ENCODE measurements at places on chromosomes 16 and 17.

- DNase-seq: peak; percentile 10
These were observed 373.7 kb upstream of the SALL1 start for GRCh38 chr16:51524555-51525373.

GRCh38 chr17:66670206-66670605, 164.7 kb upstream of the CACNG5 start:
- no peak for DNase-seq

GRCh38 chr16:66479661-66480264, 52.7 kb downstream of the BEAN1 start:
- DNase-seq: no peak

DNA sequence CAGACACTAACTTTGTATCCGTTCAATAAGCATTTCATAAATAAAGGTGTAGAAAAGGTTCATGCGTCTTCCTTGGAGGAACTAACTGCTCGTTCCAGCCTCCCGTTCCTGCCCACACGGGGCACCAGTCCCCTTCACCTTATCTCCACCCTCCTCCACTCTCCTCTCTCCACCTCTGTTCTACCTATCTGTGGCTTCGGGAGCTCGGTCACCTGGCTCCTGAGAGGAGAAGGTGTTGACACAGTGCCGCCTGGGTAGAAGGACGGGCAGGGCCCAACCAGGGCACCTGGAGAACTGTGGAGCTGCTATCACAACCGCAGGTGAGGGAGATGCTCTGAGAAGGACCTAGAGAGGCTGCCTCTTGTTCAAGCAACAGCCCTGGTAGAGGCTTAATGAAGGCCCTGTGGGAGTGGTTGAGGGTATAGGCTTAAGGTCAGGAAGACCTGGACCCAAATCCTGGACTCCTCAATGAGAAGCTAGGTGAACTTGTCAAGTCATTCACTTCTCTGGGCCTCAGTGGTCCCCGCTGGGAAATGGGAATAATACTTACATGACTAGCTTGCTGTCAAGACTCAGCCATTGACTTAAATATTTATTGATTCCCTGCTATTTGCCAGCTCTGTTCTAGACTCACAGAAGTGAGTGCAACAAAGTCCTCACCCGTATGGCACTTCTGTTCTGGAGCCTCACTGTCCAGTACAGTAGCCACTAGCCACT, 9.6 kb upstream of the MINK1 start:
- DNase-seq: no peak

DNA sequence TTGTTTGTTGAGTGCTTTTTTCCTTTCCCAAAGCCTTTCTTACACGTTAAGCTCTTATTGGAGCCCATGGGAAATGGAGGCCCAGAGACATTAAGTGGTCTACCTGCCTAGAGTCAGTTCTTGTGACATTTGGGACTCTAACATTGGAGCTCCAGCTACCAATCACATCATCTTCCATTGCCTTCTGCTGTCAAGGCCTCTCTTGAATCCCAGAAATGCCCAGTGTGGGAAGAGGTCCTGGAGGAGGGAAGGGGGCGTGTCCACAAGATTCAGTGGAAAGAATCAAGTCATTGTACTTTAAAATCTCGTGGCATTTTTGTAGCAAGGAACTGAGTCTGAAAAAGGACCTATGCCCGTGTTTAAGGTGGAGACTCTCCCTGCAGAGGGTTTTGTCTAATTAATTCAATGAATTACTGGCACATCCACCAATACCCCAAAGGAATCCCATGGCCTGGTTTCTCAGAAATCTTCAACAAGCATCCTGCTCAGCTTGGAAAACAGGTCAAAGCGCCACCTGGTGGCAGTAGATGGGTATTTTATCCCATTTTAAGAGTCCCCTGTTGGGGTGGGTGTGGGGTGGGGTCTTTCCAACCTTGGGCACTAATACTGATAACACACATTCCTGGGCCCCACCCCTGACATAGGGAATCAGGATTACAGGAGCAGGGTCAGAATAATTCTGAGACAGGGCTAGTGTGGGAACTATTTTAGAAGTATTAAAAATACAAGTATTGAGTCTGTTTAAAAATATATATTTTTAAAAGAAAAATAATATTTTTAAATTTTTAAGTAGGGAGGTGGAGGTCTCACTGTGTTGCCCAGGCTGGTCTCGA, 24.6 kb downstream of the GPT2 start:
- peak; percentile 85 for DNase-seq

DNA sequence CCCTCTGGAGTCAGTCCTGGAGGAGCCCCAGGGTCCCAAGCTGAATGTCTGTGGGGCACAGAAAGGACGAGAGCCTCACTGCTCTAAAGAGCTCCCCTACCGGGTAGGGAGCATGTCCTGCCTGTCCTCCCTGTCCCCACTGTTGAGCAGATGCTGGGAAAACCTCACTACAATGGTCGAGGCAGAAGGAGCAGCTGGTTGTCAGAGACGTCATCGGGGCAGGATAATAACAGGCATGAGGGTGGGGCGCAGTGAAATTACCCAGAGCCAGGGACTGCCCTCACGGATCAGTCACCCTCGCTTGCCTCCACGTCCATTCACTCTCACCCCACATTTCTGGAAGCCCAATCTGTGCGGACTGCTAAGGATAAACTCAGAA, 538 bp downstream of the TM4SF5 start:
- DNase-seq: peak; percentile 45

DNA sequence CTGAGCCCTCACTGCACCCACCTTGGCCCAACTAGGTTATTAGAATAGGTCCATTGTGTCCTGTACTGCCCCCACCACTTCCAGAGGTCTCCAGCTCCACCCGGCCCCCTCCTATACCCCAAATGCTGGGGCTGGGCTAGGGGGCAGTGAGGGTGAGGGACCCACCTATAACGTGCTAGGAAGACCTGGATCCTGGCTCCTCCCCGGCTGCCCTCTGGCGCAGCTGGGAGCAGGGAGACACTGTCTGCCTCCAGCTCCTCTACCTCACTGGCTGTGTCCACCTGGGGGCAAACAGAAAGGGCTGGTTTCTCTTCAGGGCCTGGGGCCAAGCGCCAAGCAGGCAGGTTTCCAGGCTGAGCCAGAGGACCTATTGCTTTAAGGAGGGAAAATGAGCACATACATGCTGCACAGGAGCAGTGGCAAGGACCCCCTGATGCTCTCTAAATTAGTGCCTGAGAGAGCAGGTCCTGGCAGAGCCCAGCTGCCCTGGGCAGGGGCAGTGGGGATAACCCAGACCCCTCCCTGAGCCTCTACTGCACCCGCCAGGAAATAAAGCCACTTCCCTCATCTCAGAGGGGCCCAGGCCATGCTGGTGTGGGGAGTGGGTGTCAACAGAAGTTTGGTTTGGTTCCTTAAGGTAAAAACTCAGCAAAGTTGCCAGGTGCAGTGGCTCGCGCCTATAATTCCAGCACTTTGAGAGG, 12.2 kb downstream of the TSPOAP1 start:
- no peak for DNase-seq

DNA sequence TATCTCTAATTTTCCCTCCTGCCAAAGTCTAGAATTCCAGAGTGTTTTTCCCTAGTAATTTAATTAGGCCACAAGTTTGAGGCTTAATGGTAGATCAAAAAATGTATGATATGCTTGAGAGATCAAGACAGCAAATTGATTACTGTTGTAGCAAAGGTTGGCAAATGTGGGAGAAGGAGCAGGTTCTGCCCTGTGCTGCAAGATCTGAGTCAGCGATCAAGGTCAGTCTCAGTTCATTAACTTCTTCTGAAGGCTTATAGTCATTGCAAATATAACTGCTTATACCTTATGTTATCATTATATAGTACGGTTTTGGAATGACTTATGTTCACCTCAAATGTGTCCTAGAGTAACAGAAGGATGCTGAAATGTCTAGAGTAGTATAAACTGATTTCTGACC, 231.1 kb upstream of the TBX2 start:
- DNase-seq: no peak

DNA sequence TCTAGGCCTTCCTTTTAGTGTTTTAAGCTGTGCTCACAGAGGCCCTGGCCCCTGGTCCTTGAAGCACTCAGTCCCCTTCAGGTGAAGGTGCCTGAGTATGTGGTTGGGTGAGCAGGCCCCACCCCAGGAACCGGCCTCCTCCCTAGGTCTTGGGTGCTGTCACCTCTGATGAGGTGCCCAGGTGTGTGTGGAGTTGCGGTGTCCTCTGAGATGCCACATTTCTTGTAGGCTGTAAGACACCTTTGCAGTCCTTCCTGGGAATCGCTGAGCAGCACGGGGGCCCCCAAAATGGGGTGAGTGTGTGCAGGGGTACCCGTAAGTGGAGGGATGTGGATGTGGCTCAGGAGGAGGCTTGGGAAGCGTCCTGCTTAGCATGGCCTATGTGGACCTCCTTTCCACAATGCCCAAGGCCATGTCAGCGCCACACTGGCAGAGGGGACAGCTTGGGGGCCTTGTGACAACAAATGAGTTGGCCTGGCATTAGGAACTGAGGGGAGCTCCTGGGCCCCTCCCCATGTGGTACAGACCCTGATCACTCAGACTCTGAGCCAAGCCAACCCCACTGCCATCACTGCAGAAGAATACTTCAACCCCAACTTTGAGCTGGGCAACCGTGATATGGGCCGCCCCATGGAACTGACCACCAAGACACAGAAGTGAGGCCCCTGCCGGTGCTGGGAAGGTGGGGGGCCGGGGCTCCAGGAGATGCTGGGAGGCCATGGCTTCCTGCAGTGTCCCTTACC, 11.2 kb downstream of the CORO6 start:
- DNase-seq: no peak

DNA sequence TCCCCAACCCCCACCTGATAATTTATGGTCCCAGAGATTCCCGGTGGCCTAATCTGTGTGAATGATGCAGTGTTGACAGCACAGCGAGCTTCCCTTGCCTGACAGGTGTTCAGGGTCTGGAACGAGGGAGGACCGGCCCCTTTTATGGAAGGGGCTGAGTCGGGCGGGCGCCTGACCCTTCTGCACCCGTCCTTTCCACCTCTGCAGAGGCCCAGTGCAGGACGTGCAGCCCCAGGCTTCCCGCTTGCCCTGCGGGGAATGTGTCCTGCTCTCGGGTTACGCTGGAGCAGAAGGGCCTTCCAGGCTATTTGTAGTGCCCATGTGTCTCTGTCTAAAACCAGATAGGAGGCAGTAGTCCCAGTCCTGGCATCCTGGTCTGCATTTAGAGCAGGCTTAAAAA, 16.2 kb downstream of the SMTNL2 start:
- DNase-seq: peak; percentile 69

DNA sequence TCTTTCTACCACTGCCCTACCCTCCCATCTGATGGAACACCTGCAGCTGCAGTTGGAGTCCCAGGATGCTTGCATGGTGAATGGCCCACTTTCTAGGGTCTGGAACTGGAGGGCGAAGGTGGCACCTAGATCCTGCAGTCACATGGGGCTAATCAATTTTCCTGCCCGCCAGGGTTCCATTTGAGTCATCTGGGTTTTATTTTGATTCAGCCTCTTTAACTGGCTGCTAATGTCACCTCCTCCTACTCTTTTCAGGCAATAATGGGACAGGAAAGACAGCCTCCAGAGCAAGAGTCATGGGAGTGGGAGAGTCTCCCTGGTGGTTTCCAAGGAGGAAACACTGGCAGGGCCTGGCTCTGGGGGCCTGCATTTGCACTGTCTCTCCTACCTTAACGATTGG, 3.8 kb upstream of the TBKBP1 start:
- no peak for DNase-seq

DNA sequence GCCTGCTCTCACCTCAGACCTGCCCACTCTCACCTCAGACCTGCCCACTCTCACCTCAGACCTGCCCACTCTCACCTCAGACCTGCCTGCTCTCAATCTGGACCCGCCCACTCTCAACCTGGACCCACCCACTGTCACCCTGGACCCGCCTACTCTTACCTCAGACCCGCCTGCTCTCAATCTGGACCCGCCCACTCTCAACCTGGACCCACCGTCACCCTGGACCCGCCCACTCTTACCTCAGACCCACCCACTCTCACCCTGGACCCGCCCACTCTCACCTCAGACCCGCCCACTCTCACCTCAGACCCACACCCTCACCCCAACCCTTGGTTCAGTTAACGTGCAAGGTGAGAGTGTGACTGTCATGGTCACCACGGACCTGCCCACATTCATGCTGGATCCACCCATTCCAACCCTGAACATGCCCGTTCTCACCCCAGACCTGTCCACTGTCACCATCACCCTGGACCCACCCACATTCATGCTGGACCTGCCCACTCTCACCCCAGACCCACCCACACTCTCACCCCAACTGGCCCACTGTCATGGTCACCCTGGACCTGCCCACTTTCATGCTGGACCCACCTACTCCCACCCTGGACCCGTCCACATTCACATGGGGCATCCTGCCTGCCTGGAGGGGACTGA, 31.2 kb upstream of the ENPP7 start:
- no peak for DNase-seq

- peak; percentile 36 for DNase-seq
These were observed 120.0 kb upstream of the GOT2 start for GRCh38 chr16:58853854-58854791.

- no peak for DNase-seq
These were observed 556.6 kb upstream of the SALL1 start for GRCh38 chr16:51707666-51708065.

DNA sequence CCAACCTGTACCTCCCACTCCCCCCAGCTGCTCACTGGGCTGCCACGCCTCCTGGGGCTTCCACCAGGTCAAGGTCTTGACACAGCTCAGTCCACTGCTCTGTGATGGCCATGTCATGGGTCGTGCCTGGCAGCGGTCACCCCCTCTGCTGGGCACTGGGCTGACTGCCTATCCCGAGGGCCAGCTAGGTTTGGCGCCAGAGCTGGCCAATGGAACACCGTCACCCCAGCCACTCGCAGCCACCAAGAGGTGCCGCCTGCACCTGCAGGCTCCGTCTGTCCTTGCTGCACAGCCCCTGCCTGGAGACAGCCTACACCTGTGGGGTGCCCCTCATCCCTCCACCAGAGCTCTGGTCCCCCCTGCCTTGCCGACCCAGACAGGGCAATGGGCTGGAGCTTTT, 4.5 kb upstream of the RAB40C start:
- peak; percentile 39 for DNase-seq

DNA sequence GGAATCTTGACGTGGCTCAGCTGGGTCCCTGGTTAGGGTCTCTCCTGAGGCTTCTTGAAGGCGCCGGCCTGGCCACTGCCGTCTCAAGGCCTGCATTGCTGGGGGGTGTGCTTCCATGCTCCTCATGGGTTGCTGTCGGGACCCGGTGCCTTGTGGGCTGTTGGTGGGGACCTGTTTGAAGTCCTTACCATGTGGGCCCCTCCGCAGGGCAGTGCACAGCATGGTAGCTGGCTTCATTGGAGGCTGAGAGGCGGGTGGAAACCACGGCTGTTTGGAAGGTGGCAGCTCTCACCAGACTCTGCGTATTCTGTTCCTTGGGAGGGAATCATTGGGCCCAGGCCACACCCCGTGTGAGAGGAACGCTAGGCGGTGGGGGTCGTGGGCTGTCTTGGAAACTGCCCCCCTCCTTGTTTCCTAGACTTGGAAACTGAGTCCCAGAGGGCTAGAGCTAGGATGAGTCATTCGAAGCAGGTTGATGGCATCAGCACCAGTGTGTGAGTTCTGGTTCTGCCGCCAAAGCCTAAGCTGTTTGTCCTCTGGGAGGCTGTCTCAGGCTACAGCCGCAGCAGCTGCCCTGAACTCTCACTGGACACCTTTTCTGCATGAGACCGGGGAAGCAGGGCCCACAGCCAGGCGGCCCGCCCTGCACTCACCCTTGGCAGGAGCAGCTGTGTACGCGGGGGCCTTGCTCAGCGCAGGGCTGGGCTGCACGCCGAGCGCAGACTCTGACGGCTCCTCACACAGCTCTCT, 35.2 kb downstream of the ZNF750 start:
- DNase-seq: no peak

GRCh38 chr16:50354629-50355456, 13.9 kb downstream of the BRD7 start:
- DNase-seq: peak; percentile 4
